ENCODE measurements at places on chromosomes 11 and 22.

DNA sequence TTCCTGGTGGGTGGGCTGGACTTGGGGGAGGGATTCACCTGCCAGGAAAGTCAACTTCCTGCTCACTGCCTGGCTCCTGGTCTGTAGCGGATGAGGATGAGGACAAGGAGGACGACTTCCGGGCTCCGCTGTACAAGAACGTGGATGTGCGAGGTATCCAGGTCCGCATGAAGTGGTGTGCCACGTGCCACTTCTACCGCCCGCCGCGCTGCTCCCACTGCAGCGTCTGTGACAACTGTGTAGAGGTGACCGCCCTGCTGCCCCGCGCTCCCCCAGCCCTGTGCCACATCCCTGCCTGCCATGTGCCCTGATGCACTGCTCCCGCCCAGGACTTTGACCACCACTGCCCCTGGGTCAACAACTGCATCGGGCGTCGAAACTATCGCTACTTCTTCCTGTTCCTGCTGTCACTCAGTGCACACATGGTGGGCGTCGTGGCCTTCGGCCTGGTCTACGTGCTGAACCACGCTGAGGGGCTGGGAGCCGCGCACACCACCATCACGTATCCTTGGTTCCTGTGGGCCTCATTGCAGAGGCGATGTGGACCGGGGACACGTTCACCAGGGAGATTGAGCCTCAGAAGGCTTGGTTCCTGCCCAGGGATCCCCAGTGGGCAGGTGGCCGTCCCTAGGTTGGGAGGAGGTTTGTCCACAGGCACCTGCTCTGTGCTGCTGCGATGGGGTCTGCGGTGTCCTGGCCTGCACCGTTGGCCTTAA is 7.9 kb downstream of the ZDHHC8 start:
- no peak for DNase-seq

- no peak for DNase-seq
Measured at GRCh38 chr11:72037554-72038311, 39.0 kb downstream of the IL18BP start.

DNA sequence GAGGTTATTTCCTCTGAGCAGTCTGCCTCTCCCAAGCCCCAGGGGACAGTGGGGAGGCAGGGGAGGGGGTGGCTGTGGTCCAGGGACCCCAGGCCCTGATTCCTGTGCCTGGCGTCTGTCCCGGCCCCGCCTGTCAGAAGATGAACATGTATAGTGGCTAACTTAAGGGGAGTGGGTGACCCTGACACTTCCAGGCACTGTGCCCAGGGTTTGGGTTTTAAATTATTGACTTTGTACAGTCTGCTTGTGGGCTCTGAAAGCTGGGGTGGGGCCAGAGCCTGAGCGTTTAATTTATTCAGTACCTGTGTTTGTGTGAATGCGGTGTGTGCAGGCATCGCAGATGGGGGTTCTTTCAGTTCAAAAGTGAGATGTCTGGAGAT is 3.1 kb downstream of the PIM3 start:
- DNase-seq: no peak

GRCh38 chr11:2885017-2885677 is 428 bp downstream of the CDKN1C start:
- peak; percentile 52 for DNase-seq
